ENCODE measurements at places on chromosomes 7 and 10. TPM values are rescaled to one million over a fixed set of nuclear protein-coding genes. Genes with fewer than 3 reads are reported as not detected.
A peak's percentile ranks its signal among the peaks of the same experiment; 100 is the strongest.

ZNF488 gene
- 0.59 TPM for total RNA-seq

ZNF365 gene
- total RNA-seq, result 1.5 TPM

TAS2R4 gene
- 5.5 TPM for total RNA-seq

OR2A12 gene
- total RNA-seq, result not detected

CALHM1 gene
- not detected for total RNA-seq

ITIH5 gene
- 28.4 TPM for total RNA-seq

- peak; percentile 21 for DNase-seq
Measured at GRCh38 chr10:113680190-113681111, 739 bp downstream of the CASP7 start.

- DNase-seq, result no peak
Measured at GRCh38 chr10:102511583-102512274, 8.0 kb downstream of the SUFU start.

DNA sequence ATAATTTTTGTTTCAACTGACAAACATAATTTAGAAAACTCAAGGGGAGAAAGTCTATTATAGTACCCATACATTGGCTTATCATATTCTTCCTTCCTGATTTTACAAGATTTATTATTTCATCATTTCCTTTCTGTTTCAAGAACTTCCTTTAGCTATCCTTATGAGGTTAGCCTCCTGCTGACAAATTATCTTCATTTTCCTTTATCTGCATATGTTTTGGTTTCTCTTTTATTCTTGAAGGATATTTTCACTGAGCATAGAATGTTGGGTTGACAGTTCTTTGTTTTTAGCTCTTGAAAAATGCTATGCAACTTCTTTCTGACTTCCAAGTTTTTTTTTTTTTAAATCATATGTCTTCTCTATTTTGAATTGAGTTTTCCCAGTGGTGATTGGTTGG is 21.3 kb upstream of the TCERG1L start:
- DNase-seq, result no peak

DNA sequence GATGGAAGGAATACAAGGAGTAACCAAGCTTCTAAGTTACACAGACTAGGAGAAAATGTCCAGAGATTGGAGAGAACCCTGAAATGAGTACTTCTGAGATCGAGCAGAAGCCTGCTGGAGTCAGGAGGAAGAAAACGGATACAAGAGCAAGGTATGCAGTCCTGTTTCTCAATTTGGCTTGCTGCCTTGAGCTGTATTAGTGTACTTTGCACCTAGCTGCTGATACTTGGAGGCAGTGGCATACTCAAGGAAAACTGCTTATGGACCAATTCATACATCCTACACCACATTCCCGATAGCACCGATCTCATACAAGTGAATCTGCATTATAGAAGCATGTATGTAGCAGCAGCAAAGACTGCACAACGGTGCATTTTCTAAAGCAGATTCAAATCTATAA is 14.4 kb downstream of the PIP4K2A start:
- DNase-seq, result no peak

GRCh38 chr7:111056371-111056770 is 34.6 kb upstream of the LRRN3 start:
- no peak for DNase-seq

DNA sequence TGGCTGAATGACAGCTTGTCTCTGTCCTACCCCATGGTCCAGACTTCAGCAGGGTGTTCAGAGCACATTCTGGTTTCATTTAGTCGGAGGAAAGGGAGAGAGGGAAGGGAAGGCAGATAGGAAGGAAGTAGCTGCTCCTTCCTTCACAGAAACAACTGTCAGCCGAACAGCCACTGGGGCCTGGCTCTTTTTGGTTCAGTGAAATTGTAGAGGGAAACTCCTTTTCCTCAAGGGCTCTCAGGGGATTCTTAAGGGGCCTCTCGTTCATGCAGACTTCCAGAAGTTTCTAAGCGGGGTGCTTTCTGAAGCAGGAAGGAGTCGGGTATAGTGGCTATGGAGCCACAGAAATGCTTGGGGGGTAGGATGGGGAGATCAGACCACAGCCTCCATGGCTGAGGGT is 56.4 kb downstream of the TLL2 start:
- DNase-seq, result no peak

DNA sequence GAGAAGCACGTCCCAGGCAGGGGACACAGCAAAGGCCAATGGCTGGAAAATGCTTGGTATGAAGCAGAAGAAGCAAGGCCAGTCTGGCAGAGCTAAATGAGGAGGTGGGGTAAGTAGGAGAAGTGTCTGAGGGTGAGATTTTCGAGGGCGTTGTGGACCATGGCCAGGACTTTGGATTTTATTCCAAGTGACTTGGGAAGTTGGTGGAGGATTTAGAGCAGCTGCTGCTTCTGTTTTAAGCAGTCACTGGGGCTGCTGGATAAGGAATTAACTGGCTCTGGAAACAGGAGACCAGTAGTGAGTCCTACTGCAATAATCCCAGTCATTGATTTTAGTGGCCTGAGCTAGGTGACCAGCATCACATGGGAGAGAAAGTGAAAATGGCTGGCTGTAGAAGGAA is 67.6 kb upstream of the GSDME start:
- no peak for DNase-seq

DNA sequence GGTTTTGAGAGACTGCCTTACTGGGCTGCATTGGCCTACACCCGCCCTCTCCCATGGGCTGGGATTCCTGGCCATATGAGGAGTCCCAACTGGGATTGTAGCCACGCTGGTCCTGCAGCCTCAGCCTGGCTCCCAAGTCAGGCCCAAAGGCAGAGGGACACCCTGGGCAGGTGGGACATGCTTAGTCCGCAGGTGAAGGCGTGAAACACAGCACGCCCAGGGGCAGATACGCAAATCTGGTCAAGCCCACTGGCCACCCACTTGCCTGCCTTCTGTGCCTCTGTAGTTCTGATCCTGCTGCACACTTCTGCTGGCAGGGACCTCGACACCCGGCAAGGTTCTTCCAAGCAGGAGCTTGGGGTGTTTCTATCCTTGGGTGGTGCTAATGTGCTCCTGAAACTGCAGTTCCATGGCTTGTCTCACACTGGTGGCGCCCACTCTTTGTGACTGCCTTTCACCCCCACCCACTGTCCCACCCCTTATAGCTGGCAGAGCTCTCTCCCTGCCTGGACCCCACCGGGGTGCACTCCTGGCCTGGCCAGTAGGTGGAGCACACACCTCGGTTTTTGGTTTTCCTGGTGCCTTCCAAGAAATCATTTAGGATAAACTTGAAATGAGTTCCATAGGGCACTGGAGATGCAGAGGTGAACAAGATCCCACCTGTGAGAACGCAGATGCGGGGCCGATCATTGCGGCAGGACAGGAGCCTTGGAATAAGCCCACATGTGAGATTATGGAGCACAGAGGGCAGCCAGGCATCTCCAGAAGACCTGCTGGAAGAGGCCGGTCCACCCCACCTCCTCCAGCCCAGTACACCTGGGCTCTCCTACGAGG is 47.9 kb downstream of the MKI67 start:
- no peak for DNase-seq

DNA sequence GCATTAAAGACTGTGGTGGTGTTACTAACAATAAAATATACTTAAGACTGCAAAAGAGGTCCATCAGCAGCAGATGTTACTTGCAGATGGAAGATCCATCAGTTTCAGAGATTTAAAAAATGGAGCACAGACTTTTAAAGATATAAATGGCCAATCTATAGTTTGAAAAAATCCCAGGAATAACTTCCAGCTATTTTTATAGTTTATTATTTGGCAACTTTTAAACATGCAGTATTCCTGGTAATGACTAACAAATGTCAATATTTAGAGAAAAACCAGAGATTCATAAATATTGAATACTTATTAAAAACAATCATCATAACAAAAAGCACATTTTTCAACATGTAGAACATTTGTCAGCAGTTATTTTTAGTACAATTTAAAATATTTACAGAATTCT is 30.7 kb downstream of the RTKN2 start:
- DNase-seq, result no peak

DNA sequence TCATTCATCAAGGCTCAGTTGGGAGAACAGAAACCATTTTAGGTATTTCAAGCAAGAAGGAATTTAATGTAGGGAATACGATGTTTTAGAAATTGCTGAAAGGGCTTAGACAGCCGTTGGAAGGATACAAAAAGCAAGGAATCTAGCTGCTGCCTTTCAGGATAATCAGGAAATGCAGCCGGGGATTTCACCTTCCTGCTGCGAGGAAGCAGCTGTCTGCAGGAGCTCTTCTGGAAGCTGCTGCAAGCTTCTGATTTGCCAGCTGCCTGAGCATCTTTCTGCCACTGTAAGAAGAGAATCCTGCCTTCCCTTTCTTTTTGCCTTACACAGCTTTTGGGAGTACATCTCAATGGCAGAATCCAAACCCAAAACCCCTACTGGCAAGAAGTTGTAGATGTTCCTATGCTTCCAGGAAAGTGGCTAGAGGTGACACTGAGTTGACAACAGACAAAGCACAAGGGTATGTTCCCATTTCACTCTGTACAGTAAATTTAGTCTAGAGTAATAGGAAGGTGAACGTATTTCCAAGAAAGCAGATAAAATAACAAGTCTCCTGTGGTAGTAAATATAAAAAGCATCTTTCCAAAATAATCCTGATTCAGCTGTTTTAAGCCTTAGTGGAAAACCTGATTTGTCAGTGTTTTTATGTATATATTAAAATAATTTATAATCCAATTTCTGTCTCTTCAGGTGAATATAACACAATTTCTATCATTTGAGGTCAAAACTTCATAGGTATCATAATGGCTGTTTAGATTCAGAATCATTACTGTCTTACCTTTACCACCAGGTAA is 148.4 kb upstream of the LRGUK start:
- no peak for DNase-seq

- DNase-seq, result no peak
Measured at GRCh38 chr10:1653321-1653720, 84.0 kb downstream of the ADARB2 start.

GRCh38 chr7:130157700-130158099 is 47.5 kb downstream of the TMEM209 start:
- no peak for DNase-seq

DNA sequence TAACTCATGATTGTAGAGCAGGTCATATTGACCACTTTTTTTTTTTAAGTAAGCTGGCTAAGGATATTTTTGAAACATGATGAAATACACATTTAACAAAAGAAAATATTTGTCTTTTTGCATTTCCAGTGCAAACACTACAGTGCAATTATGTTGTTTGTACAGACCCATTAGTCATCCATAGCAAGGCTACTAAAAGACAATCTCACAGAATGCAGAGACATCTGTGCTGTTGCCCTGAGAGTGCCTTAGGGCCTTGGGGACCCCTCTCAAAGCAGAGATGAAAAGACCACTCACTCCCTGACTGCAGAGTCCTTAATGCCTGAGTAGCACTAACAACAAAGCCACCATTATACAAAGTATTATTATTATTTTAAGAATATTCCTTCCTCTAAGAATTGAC is 104.5 kb downstream of the NRCAM start:
- no peak for DNase-seq

Data from tibial nerve (tissue), 4 donors.